ENCODE measurements at places on chromosomes 6 and 20.

GRCh38 chr6:39451831-39452230 is 129.3 kb upstream of the KCNK16 start:
- DNase-seq: no peak

DNA sequence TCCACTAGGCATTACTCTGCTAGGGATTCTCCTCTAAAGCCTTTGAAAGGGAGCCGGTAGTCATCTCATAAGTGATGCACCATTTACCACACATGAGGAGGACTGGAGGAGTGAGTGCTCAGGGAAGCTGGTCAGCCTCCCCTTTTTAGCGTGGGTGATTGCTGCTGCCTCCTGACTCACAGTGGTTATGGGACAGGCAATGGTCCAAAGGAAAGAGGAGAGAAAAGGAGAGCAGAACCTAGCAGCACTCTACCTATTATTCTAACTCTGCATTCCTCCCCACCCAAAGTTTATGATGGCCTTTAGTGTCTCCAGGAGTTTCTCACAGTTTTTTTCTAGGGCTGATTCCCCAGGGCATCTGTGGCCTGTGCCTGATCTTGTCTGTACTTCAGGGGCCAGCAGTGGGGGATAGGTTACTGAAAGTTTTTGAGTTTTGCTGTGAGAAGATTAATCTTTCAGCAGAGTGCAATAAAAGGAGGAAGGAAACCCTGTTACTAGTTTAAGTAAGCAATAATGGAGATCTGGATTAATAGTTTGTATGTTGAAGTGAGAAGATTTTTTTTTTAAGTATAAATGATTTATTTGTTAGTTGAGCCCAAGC is 36.4 kb upstream of the GCLC start:
- peak; percentile 81 for DNase-seq

- DNase-seq: no peak
These were observed 153.2 kb upstream of the TOP1 start for GRCh38 chr20:40875116-40876085.

- DNase-seq: peak; percentile 47
These were observed 8.9 kb downstream of the EHMT2 start for GRCh38 chr6:31888276-31889258.

DNA sequence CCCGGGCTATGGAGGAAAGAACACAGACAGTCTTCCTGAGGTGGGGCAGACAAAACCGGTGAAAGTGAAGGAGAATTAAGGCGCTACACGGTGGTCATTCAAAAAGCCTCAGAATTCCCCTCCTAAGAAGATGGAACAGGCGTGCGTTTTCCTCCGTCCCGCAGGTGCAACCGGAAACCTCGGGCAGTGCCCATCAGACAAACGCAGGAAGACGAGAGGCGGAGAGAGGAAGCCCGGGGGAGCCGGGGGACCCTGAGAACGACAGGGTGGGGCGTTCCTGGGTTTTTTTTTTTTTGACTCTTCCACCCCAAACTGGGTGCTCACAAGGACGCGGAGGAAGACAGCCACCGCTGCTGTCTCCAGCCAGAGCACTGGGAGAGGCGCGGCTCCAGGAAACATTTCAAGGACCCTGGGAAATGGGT is 25.4 kb downstream of the TTLL2 start:
- no peak for DNase-seq

DNA sequence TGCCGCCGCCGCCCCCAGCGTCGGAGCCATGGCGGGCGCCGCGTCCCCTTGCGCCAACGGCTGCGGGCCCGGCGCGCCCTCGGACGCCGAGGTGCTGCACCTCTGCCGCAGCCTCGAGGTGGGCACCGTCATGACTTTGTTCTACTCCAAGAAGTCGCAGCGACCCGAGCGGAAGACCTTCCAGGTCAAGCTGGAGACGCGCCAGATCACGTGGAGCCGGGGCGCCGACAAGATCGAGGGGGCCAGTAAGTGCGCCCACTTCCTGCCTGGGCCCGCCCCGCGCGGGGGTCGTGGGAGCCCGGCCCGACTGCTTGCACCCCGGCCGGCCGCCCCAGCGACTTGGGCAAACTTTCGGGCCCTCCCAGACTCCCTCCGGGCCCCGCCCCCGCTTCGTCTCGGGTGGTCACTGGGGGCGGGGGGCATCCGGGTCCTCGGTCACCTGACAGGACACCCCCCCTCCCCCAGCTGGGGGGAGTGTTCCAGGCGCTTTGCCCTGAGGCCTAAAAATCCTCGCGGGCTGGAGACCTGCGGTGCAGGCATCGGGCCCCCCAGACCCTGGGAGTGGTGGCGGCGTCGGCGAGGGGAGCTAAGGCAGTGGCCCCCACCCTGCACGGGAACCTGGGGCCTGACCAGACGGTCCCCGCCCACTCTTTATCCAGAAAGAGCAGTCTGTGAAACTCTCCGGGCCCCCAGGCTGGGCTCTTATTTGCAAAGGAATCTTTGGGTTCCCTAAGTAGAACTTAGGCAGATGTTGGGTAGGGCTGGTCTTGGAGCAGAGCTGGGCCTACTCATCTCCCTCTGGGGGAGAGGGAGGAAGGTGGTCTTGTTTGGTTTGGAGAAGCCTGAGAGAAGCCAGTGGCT is 501 bp downstream of the PLCG1 start:
- DNase-seq: peak; percentile 72

- DNase-seq: peak; percentile 6
These were observed 22.0 kb downstream of the ZNF341 start for GRCh38 chr20:33753763-33754162.

DNA sequence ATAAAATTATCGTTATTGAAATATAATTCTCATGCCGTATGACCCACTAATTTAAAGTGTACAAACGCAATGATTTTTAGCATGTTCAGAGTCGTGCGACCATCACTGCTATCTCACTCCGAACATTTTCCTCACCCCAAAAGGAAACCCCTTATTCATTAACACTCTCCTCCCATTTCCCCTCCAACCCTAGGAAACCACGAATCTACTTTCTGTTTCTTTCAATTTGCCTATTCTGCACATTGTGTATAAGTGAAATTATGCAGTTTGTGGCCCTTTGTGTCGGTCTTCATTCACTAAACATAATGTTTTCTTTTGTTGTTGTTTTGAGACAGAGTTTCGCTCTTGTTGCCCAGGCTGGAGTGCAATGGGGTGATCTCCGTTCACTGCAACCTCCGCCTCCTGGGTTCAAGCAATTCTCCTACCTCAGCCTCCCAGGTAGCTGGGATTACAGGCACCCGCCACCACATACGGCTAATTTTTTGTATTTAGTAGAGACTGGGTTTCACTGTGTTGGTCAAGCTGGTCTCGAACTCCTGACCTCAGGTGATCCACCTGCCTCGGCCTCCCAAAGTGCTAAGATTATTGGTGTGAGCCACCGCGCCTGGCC is 99.7 kb upstream of the ZNF217 start:
- DNase-seq: no peak

- DNase-seq: no peak
These were observed 508.9 kb upstream of the JAG1 start for GRCh38 chr20:11182720-11183119.

DNA sequence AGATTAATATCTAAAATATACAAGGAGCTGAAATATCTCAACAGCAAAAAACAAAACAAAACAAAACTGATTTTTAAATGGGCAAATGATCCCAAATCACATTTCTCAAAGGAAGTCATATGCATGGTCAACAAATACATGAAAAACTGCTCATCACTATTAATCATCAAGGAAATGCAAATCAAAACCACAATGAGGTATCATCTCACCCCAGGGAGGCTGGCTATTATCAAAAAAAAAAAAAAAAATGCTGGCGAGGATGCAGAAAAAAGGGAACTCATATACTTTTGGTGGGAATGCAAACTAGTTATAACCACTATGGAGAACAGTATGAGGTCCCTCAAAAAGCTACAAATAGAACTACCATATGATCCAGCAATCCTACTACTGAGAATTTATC is 34.6 kb downstream of the REPS1 start:
- peak; percentile 8 for DNase-seq

DNA sequence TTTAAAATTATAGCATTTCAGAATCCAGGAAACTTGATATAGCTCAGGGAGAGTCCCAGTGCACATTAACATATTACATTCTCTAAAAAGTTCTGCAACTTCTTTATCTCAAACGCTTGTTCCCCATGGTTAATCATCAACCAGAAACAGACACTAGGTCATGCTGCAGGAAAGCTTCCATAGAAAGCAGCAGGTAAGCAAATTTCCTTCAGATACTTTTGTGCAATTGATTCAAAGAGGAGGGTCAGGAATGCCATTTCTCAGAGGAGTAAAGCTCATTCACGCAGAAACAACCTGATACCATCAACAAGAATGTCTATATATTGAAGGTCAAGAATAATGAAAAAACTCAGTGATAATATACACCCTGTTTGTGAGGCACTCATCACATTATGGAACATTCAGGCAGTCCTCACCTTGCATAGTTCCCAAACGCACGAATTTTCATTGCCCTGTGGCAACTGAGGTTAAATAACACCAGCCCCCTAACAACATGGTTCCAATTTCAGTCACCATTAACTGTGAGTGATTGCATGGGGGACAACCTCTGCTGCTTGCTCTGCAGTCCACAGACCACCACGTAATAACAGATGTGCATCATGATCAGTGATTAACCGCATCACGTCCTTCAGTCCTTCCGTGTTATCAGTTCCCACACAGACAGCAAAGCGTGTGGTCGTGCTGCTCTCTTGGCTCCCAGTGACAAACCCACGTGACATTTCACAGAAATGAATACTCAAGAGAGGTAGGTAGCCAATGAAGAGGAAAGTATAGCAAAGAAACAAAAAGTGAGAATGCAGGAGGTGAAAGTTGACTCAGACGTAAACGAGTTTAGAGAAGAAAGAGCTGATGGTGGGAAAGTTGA is 95.7 kb downstream of the LY86 start:
- DNase-seq: no peak

GRCh38 chr6:52076791-52077179 is 10.6 kb downstream of the PKHD1 start:
- DNase-seq: no peak

DNA sequence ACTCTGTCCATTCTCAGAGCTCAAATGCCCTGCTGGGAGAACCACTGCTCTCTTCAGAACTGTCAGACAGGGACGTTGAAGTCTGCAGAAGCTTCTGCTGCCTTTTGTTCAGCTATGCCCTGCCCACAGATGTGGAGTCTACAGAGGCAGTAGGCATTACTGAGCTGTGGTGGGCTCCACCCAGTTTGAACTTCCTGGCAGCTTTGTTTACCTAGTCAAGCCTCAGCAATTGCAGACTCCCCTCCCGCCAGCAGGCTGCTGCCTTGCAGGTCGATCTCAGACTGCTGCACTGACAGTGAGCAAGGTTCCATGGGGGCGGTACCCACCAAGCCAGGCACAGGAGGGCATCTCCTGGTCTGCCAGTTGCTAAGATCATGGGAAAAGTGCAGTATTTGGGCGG is 21.8 kb upstream of the UFL1 start:
- no peak for DNase-seq

- peak; percentile 11 for DNase-seq
These were observed 555.6 kb downstream of the CD83 start for GRCh38 chr6:14673201-14673600.

DNA sequence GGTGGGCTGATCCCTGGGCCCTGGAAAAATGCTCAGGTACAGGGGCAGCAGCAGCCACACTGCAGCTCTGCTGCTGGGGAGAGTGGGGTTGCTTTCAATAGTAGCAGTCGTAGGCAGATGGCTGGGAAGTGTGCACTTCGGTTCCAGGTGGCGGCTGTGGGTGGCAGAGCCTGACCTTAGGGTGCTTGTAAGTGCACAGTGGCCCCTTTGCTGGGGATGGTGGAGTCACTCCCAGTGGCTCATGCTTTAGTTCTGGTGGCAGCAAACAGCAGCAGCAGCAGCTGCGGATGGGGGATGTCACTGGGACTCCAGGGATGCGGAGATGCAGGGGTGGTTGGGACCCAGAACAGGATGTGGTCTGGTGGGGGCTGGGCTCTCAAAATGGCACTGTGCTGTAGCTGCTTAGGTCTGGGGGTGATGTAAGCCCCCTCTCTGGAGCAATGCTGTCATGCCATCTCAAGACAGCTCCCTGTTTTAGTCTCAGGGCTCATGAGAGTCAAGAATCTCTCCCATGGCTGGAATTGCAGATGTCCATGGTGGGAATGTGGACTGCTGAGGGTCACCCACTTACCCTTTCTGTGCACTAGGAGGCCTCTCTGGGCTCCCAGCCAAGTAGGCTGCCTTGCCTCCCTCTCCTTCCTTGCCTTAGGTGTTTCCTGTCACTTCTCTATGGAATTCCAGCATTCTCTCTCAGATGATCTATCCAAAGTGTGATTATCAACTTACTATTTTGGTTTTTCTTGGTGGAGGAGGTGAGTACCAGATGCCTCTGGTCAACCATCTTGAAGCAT is 146.7 kb upstream of the SLC22A23 start:
- no peak for DNase-seq

- DNase-seq: no peak
These were observed 522.9 kb downstream of the CDH26 start for GRCh38 chr20:60480950-60481742.
